ENCODE measurements at places on chromosomes 4 and X. TPM values are rescaled to one million over a fixed set of nuclear protein-coding genes. Genes with fewer than 3 reads are reported as not detected.

Gene SLC6A14
- total RNA-seq: 0.04 TPM

Gene CFAP99
- total RNA-seq: not detected

Gene NAA11
- not detected for total RNA-seq

Gene F8A3
- total RNA-seq: 1.1 TPM

Gene SPON2
- 4.7 TPM for total RNA-seq

Gene NWD2
- total RNA-seq: not detected

Gene IL13RA1
- total RNA-seq: 22.7 TPM

Gene HS6ST2
- 0.38 TPM for total RNA-seq

Gene VCX
- total RNA-seq: 0.11 TPM

Gene ADGRG2
- not detected for total RNA-seq

Gene HADH
- 32.5 TPM for total RNA-seq

Gene RAB33A
- total RNA-seq: not detected

Gene CYP2U1
- 1.1 TPM for total RNA-seq

Gene OSTC
- 186 TPM for total RNA-seq
